Epithelial cell of proximal tubule (primary cell): ENCODE measurements at places on chromosomes 1 and 21.
A peak's percentile ranks its signal among the peaks of the same experiment; 100 is the strongest.

GRCh38 chr1:113641396-113641795 is 117.9 kb downstream of the PHTF1 start:
- no peak for DNase-seq

- DNase-seq, result no peak
Observed at GRCh38 chr1:201127755-201128455, 921 bp upstream of the ASCL5 start.

DNA sequence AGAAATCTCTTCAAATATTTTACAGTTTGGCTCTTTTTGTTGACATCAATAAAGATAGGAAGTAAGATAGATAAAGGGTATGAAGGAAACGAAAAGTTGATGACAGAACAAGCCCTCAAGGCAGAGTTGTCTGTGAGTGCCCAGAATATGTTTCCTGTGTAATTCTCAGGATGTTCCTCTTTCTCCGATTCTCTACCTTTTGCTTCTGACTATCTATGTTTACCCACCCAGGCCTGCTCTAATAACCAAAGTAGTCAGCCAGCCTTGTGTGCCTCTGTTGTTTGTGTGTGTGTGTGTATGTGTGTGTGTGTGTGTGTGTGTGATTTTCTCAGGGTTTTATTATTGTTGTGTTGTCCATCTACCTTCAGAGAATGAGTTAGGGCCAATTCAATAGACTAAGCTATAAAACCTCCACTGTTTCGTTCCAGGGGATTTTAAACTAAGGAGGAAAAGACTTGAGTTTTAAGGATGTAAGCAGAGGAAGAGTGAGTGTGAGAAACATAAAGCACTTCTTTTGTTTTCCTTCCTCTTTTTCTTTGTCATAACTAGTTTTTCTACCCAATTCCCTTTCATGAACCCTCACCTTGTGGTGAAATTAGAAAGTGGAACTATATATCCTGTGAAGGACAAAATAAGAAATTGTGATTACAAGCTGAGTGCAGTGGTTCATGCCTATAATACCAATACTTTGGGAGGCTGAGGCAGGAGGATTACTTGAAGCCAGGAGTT is 627.4 kb upstream of the NR5A2 start:
- no peak for DNase-seq

GRCh38 chr1:169809370-169810095 is 14.8 kb upstream of the METTL18 start:
- no peak for DNase-seq

DNA sequence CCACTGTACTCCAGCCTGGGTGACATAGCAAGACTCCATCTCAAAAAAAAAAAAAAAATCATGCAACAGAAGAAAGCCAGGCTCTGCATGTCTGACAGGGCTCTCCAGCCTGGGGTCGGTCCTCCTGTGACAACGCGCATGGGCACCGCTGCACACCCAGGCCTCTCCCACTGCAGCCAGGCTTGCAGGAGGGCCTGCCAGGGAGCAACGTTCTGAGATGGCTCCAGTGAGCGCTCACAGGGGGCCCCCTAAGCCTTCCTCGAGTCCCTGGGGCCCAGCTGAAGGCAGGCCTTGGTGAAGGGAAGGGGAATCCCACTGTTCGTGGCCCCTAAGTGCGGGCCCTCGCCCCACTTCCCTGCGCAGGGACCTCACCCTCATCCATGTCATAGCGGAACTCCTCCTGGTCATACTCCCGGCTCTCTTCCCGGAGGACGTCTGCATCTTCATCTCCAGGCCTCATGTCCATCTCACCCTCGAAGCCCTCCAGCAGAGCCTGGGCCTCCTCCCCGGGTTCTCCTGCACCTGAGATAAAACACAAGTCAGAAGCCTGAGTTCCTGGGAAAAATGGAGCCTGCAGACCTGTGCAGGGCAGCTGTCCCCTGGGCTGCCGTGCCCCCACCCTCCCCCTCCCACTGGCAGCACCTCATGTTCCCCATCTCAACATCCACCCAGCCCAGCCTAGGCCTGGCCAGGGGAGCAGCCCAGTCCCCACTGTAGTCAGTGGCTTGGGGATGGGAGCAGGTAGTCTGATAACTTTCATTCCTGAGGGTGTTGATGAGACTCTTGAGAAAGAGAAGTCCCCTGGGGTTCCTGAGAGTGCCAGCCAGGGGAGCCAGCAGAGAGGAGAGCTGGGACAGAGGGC is 20.3 kb downstream of the RSPH1 start:
- no peak for DNase-seq

- no peak for DNase-seq
Observed at GRCh38 chr1:1680031-1680911, 12.3 kb downstream of the SLC35E2B start.

DNA sequence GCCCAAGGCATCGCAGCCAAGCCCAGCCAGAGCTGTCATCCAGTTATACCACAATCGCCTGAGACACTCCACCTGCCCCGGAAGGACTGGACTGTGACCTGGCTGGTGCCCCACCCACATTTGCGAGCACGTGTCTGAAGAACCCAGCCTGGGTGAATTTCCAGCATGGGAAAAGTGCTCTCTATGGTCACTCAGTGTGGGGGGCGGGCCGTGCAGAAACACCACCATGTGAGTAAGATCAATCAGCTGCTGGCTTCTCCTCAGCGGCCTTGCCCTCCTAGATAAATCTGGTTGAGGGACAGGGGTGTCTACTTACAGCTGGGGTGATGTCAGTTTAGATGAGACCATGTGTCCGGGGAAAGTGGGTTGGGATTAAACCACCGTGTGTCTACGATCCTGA is 44.8 kb downstream of the URB1 start:
- no peak for DNase-seq

DNA sequence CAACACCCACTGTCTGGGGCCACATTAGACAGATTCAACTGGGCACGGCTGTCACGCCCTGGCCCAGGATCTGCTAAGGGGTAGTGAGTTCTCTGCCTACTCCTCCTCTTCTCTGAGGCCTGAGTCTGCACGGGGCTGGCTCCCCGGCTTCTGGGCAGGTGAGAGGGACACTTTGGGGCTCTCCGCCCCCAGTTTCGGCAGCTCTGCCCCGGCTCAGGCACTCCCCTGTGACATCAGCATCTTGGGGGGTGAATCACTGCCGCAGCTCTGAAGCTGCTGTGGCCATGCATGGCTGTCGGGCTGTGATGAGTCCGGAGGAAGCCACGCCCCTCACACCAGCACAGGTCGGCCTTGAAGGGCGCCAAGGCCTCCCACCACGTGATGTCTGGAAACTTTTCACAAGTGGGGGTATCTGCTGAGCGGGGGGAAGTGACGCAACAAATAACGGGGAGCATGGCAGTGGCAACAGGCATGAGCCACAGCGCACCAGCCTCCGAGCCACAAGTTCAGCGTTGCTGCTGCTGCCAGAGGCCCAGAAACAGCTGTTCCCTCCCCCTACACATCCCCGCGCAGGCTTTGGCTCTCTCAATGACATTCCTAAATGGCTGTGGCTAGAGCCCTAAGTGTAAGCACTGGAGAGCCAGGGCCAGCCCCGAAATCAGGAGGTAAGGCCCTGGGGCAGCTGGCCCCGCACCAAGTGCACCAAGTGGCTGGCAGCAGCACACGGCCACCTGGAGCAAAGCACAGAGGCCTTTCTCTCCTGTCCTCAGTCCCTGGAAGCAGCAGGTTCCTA is 26.3 kb downstream of the ZBTB17 start:
- DNase-seq, result peak; percentile 36

GRCh38 chr21:45283611-45284455 is 3.9 kb downstream of the POFUT2 start:
- no peak for DNase-seq

DNA sequence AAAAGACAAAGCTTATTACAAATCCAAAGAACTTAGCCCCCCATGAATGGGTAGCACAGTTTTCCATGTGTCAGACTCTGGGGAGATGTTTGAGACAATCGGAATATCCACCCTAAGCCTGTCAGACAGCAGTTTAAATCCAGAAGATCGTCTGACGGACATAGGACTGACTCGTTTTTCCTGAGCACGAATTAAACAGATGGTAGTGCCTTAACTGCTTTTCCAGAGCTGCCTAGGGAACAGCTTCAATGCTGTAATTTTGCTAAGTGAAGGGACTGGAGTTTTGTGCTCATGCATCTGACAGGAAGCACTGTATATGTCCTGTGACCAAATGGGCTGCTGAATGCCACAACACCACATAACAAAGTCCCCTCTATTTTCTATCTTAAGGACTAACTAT is 48.6 kb downstream of the PCNX2 start:
- DNase-seq, result no peak

DNA sequence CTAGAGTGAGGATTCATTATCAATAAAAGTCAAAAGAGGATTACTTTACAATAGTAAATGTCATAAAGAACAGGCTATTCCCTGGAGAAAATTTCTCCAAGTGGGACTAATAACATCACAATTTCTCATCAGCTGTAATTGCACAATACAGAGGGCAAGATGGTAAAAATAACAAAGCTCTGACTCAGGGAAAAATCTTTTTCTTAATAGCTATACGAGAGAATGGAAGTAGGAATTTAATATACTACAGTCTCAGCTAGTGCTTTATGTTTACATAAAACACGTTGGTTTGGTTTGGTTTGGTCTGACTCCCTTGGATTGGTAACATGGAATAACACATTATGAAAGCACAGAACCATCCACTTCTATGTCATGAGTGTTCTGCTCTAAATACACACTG is 397.6 kb downstream of the LRRIQ3 start:
- no peak for DNase-seq

- no peak for DNase-seq
Observed at GRCh38 chr1:164640686-164641352, 81.8 kb downstream of the PBX1 start.

- DNase-seq, result no peak
Observed at GRCh38 chr1:94044290-94044790, 76.6 kb downstream of the ABCA4 start.

- DNase-seq, result no peak
Observed at GRCh38 chr1:204102029-204102611, 29.2 kb downstream of the SOX13 start.

DNA sequence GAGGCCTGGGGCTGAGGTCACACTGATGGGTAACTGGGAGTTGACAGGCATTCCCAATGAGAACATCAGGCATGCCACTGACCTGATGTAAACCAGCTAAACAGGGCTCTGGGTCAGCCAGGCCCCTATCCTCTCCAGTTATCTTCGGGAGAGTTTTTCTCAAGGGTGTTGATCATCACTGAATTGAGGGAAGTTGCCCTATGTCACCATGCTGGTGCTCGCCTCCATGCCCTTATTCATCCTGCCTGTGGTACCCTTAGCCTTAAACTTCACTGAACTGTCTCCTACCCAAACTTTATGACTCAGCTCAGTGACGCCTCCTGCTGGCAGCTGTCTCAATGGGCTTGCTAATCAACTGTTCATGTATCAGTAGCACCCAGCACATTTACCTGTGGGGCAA is 80.7 kb upstream of the TNR start:
- no peak for DNase-seq
